ENCODE measurements at places on chromosomes 16 and 17.

DNA sequence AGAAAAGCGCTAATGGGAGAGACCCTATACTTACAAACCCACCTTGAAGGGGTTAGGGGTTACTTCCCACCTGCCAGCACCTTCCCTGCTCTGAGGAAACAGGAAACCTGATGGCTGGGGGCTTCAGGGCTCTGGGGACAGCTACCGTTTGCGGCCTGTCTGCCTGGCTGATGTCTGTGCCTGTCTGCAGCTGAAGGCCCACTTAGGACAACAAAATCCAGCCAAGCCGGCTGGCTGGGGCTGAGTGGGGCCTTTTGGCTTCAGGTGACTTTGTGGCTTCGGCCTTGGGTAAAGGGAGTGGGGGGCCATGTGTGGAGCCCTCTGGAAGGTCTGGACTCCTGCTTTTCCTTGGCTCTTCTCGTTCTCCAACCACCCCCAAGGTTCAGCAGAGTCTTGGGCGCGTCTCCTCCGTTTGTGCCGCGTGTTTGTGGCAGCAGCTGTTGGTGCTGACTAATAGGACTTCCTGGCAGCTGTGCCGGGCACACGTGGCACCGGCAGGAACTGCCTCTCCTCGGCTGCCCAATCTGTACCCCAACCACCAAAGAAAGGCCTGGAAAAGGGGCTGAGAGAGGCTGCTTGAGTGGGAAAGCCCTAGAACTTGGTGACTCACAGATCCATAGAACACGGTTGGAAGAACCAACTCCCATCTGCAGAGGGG lies 186.7 kb downstream of the MSI2 start:
- peak; percentile 54 for DNase-seq

GRCh38 chr16:3789375-3790099 lies 72.2 kb upstream of the TRAP1 start:
- no peak for DNase-seq

DNA sequence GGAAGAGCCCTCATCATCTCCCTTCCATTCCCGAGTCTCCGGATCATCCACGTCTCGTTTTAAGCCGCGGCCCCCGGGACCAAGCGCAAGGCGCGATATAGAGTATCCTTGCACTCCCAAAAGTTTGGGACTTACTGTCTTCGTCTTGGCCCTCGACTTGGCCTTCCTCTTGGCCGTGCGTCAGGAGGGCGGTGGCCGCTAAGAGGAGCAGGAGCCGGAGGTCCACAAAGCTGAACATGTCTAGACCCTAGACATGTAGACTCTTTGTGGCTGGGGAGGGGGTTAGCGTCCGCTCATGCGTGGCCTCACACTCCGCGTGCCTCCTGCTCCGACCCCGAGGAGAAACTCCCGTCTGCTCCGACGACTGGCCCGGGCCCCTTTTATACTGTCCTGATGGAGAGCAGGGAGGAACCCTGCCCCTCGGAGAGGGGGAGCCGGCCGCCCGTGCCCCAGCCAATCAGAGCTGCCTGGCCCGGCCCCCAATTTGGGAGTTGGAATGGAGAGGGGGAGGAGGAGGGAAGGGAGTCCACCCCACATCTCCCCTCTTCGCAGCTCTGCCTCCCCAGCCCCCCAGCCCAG lies at the start of gene COL1A1:
Gene COL1A1 (minus strand): TSS at position 356 of the 579 bp plus-strand sequence. CDS start 118 bp downstream, at position 238.
- no peak for DNase-seq

DNA sequence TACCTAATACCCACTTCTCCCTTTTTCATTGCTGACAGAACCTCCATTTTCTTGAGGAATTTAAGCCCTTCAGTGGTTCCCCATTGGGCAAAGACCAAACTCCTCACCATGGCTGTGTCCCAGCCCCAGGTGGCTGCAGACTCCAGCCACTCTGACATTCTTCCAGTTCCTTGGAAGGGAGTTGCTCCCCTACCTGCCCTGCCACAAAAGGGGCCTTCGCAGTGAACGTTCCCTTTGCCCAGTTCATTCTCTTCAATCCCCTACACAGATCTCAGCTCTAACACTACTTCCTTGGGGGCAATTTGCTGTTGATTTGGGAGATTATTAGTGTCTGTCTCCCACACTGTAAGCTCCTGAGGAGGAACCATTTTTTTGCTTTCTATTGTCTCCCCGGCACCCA lies 3.2 kb upstream of the AKTIP start:
- DNase-seq = no peak

DNA sequence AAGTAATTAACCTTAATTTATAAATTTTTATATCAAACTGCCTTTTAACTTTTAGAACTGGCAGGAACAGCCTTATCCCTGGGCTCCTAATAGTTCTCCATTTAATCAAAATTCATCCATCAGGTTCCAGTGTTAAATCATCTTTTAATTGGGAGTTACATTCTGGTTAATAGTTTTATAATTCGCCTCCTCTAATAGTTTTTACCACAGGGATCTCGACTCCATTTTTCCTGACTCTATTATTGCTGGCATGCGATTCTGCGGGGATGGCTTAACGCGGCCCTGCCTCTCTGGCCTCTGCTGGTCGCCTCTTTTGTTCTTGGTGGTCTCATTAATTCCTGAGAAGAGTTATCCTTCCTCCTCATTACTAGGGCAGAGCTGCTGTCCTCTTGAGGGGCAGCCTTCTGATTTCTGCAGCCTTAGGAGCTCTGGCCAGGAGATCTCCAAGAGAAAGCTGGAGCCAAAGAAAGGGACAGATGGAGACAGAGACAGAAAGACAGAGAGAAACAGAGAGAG lies 71.1 kb downstream of the MRM1 start:
- no peak for DNase-seq

Data from activated gamma-delta T cell treated with Interleukin-2 at 50 U/mL for 16 hours (primary cell).